ENCODE measurements at places on chromosomes 12 and 14.

DNA sequence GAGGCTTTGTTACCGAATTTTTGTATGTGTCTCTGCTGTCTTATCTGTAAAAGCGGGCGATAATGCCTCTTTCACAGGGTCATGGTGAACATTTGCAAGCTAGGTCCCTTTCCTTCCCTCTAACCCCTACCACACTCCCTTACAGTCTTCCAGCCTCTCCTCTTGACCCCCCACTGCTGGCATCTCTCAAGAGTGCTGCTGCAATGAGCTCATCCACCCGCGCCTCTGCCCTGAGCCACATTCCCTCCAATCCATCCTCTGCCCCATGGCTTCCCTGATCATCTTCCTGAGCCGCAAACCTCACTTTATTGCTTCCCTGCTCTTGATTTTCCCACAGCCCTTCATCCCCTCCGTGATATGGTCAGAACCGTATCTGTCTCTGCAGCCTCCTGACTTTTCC, 343.6 kb downstream of the BCL11B start:
- DNase-seq, result no peak

DNA sequence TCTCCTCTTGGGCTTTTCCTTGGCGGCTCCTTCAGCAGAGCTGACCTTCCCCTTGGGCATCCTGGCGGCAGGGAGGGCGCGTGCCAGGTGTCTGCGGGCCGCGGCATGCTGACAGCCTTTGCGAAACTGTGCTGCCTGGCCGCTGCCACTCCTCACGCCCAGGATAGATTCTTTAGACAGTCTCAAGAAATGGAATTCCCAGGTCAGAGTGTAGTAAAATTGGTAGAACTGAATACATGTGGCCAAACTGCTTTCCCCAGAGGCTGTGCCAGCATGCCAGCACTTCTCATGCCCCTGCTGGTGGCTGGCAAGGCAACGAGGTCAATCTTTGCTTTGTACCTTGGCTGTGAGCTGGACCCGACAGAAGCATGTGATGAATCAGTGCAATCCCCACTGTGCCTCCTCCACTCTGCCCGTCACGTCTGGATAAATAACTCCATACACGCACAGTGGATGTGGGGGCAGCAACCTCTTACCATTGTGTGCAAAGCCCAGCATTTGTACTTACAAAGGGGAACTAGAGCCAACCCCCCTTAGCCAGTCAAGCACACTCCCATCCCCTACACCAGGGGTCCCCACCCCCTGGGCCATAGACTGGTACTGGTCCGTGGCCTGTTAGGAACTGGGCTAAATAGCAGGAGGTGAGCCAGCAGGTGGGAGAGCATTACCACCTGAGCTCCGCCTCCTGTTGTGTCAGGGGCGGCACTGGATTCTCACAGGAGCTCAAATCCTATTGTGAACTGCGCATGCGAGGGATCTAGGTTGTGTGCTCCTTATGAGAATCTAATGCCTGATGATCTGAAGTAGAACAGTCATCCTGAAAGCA, 90.9 kb downstream of the ACTN1 start:
- DNase-seq, result no peak

DNA sequence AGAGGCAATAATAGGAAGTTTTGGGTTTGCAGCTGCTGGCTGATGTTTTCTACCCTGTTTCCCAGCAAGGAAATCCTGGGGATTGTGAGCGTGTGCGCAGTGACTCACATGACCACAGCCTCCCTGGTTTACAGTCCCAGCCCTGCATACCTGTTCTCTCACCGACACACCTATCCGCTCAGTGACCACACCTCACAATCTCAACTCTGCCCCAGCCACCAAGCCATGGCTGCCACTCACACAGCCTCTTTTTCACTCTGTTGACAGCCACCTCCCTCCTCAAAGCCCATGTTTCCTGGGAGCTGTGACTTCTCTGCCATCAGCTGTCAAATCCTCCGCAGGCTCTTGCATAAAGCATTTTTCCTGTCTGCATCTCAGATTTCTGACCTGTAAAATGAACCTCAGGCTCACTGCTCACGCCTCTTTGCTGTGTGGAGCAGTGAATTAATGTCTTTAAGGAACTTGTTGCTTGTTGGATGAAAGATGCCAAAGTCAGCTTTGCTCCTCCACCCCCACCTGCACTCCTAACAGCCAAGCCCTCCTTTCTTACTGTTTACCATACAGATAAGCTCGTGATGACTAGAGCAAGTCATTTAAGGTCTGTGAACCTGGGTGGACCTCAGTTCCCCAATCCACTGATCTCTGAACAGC, 43.5 kb downstream of the B4GALNT3 start:
- DNase-seq, result peak; percentile 11

GRCh38 chr12:118645219-118645618, 268.9 kb downstream of the SUDS3 start:
- DNase-seq, result no peak

DNA sequence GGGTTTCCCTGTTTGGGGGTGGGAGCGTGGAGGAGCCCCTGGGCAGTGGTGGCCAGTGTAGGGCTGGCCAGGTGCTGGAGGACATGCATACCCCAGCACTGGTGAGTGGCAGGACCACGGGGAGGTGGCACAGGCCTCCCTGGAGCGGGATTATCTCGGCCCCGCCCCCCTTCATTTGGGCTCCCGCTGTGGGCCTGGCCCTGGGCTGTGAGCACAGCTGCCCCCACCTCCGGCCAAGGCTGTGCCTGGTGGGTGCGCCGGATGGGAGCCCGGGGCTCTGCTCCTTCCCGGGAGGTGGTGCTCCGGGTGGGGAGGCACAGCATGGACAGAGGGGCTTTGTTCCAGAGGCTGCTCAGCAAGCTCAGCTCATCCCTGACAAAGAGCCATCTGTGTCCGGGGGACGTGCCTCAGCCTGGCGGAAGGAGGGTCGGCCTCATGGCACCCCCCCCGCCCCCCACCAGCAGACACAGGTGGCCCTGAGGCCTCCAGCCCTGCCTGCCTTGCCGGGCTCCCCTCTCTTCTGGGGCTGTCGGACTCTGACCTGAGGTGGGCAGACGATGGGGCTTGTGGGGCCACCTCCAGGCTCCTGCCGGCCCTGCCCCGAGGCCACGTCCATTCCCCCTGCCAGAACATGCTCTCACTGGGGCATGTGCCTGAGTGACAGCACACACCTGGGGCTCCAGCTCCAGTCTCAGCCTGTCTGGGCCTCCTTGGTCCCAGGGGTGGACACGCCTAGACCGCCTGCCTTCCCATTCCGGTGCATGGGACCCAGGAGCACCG, 8.4 kb downstream of the TEDC1 start:
- DNase-seq, result peak; percentile 96

- DNase-seq, result no peak
Observed at GRCh38 chr12:120836114-120836684, 68.0 kb downstream of the SPPL3 start.

DNA sequence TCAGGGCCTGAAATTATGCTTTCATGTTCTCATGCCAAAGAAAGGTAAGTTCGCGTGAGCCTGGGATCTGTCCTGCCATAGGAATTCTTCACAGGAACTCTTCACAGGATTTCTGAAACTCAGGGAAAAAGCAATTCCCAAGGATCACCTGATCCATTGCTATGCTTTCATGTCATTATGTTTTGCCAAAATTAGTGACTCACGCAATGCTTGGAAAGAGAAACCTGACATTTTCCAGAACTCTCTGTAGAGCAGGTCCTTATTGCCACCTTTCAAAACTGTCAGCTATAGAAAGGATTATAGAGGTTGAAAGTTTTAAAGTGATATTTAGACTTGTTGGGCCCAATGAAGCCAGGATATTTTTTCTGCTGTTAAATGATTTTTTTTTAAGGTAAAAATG, 6.3 kb upstream of the KCNJ8 start:
- no peak for DNase-seq

DNA sequence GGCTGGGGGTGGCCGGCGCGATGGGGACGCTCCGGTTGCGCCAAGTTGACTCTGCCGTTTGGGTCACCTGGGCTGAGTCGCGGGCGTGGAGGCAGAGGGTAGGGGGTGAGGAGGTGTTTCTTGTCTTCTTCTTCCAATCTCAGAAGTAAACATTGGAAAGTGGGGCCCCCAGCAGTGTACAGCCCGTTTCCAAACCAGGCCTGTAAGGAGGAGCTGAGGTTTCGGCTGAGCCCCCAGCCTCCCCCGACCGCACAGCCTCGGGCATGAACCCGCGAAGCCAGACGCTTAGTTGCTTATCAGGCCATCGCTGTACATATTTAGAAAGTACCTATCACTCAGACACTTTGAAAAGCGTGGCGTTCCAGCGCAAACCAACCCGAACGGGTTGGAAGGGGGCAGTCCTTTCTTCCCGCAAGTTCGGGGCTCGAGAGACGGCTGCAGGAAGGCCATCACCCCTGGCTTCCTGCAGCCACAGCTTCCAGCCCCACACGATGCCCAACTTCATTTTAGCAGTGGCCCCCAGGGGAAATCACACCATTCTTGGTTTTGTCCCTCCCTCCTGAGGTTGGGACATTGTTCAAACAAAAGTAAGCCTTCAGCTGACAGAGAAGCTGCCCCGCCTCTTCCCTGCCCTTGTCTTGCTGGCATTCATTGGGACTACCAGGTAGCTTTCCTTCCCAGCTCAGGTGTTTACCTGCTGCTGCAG, 164.1 kb downstream of the ZFP36L1 start:
- no peak for DNase-seq

Measured in head of caudate nucleus (tissue), 42 donors.